ENCODE measurements at places on chromosomes 16 and 17.

- no peak for DNase-seq
Observed at GRCh38 chr17:57405491-57406072, 149.3 kb downstream of the MSI2 start.

DNA sequence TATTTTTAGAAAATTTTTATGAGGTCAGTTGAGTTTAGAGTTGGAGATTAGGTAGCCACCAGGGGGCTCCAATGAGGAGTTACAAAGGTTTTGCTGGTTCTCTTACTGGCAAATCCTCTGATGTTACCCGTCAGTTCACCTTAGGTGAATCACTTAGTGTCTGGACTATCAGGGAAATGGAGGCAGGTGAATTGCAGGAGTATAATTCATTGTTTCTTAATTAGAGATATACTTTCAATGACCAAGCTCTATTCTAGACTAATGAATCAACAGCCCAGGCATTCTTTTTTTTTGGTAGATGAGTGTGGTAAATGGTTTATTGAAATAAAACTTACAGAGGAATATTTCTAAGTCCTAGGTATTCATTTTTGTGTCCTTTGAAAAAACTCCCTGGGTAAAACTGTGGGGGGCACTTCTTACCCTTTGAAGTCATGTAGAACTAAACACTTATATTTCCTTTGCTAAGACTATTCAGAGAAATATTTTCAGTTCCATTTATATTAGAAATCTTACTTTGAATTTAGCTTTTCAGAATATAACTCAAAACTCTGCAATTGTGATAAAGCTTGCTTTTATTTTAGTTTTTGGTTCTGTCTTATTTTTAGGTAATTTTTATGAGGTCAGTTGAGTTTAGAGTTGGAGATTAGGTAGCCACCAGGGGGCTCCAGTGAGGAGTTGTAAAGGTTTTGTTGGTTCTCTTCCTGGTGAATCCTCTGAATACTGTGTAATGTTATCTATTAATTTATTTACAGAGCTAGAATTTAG, 17.7 kb downstream of the PSMD11 start:
- peak; percentile 49 for DNase-seq

DNA sequence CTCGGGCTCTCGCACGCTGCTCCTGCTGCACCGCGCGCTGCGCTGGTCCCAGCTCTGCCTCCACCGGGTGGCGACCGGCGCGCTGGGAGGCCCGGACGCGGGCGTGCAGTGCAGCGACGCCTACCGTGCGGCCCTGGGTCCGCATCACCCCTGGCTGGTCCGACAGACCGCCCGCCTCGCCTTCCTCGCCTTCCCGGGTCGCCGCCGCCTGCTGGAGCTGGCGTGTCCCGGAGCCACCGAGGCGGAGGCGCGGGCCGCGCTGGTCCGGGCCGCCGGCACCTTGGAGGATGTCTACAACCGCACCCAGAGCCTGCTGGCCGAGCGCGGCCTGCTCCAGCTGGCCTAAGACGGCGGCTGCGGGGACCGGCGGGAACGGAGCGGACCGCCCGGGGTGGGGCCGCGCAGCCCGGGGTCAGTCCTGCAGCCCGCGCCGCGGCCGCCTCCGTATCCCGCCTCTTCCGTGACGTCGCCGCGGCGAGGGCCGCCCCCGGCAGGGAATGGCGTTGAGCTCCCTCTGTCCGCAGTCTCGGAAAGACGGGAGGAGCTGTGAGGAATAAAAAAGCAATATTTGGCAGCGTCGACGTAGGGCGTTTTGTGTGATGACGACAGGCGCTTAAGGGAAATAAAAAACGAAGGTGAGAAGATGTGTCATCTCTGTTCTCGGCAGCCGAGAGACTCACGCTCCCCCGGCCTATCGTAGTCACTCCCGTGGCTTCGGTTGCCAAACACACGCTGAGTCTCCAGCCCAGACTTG, 1.4 kb downstream of the GLTPD2 start:
- peak; percentile 41 for DNase-seq

GRCh38 chr17:7445619-7445968, 733 bp downstream of the CHRNB1 start:
- DNase-seq, result no peak

- DNase-seq, result no peak
Observed at GRCh38 chr17:17073030-17073564, 30.8 kb downstream of the MPRIP start.

DNA sequence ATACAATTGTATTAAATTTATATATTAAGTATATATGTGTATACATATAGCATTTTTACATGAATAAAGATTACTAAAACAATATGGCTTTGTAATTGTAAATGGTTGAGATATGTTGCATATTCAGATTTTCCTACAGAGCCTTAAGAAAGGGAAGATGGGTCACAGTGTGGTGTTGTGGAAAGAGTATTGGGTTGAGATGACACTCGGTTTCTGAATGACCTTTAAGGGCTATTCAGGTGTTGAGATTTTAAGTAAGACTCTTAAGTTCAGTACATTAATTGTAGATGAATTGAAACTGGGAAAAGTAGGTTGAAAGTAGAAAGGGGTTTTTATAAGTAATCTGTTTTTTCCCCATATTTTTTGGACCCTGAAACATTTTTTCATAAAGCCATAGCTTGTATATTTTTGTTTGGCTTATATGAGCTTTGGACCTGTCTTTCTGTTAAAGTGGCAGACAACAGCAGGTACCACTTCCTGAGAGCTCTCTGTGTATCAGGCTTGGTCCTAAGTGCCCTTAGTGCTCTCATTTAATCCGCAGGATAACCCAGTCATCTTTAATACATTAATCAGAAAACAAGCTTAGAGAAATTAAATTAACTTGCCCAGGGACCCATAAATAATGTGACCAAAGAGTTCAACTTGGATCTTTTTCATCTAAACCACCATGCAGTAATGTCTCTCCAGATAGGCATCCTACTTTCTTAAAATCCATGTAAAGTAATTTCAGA, 48.5 kb upstream of the MRC2 start:
- no peak for DNase-seq

- no peak for DNase-seq
Observed at GRCh38 chr17:56798916-56799315, 34.8 kb downstream of the C17orf67 start.

DNA sequence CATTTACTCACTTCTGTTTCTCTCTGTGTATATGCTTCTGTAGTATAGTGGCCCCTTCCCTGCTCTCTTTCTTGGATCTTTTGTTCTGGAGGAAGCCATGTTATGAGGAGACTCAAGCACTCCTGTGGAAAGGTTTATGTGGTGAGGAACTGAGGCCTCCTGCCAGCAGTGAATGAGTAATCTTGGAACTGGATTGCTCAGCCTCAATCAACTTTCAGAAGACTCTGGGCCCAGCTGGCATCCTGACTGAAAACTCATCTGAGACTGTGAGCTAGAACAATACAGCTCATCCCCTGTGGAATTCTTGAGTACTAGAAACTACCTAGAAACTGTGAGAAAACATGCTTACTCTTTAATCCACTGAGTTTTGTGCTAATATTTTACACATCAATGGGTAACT, 133.1 kb upstream of the ZKSCAN2 start:
- no peak for DNase-seq

- no peak for DNase-seq
Observed at GRCh38 chr17:2551493-2551892, 39.8 kb upstream of the METTL16 start.

GRCh38 chr16:7303052-7303610, 29.5 kb upstream of the RBFOX1 start:
- peak; percentile 8 for DNase-seq

GRCh38 chr17:49698005-49698404, 9.8 kb downstream of the SLC35B1 start:
- DNase-seq, result no peak

DNA sequence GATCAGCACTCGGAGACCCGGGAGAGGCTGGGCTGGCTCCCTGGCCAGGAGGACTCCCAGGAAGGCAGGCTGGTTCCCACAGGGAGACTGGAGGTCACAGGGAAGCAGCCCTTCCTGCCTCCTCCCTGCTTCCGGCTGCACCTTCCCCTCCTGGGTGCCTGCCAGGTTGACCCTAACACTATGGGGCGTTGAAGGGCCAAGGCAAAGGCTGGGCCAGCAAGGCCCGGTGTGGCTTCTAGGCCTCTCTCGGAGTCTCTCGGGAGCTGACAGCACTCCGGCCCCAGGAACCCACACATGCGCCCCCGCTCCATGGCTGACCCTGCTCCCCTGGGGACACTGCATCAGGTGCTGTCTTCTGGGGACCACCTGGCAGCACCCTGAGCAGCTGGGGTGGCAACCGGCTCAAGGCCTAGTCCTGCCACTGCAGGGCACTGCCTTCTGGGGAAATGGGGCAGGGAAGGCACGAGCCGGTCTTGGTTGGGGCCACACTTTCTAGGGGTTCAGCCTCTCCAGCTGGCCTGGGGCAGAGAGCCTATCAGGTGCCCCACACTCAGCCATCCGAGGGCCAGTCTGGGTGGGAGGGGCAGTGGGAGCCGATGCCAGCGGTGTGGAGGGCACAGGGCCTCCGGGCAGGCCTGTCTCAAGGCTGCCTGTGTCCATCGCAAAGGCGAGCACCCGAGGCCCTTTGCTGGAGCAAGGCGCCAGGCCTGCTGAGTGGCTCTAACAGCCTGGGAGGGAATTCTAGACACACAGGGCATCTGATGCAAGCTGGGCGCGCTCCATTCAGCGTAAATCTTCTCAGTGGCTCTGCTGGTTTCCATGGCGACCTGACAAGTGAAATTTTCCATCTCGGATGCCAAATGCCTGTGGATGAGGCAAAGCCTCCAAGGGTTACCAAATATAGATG, 5.6 kb upstream of the MTSS2 start:
- no peak for DNase-seq

- no peak for DNase-seq
Observed at GRCh38 chr16:7746941-7747340, 414.3 kb downstream of the RBFOX1 start.

- DNase-seq, result no peak
Observed at GRCh38 chr16:74744566-74744965, 30.1 kb downstream of the FA2H start.

Measured in NCI-H526 treated with DMSO at 0.1 percent for 48 hours (cell line).